ENCODE measurements at places on chromosomes 3 and 15.

GRCh38 chr15:72827226-72827625 is 43.7 kb upstream of the ADPGK start:
- DNase-seq: no peak

- DNase-seq: no peak
Observed at GRCh38 chr15:57589754-57590153, 1.9 kb upstream of the MYZAP start.

- no peak for DNase-seq
Observed at GRCh38 chr3:59257506-59257905, 207.7 kb upstream of the CFAP20DC start.

GRCh38 chr3:184375747-184376461 is 2.1 kb downstream of the THPO start:
- no peak for DNase-seq

GRCh38 chr3:114363554-114364202 is 69.8 kb downstream of the TIGIT start:
- peak; percentile 29 for DNase-seq

Measured in AG04450 (cell line).